HTR-8/SVneo (cell line): ENCODE measurements at places on chromosomes 4 and X.

DNA sequence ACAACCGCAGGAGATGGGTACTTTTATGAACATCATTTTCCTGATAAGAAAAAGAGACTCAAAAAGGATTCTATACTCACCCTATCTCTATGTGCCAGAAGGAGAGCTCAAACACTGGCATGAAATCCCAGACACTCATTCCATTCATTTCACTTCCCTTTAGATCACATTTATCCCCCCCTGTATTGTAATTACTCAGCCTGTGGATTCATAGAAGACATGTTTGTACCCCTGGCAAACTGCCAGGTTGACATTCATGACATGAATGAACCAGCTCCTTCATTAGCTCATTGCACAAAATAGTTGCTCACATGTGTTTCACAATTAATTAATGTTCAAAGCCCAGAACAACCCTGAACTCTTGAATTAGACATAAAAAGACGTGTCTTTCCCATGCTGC lies 4.9 kb downstream of the SMR3A start:
- no peak for DNase-seq

DNA sequence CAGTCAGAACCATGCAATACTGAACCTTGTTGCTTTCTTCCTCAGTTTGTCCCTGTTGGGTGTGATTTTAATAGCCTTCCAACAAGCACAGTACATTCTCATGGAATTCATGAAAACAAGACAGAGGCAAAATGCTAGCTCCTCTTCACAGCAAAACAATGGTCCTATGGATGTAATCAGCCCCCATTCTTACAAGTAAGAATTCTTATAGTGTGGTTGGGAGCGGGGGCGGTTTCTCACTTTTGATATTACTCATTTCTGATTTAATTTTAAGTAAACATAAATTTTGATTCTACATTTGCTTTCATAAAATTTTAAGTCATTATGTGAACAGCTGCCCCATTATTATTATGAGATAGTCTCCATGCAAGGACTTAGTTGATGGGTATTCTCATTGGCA lies 80.8 kb upstream of the TLR2 start:
- DNase-seq = no peak

- peak; percentile 65 for DNase-seq
Observed at GRCh38 chrX:20487227-20487626, 220.5 kb upstream of the RPS6KA3 start.

DNA sequence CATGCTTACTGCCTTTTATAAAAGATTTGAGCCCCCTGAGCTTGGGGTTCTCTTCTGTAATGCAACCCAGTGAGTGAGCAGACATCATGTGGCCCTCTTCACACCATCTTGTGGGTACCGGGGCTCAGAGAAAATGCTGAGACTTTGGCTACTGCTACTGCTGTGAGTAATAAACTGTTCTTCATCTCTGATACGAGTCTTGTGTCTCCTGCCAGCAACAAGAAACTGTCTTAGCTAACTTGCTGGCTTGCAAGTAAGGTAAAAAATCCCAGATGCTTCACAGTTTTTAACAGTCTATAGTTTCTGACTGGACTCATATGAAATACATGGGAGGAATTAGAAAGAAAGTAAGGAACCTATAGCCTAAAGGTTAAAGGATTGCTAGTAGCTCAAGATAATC lies 148.3 kb downstream of the GPC3 start:
- DNase-seq = no peak

- DNase-seq = no peak
Observed at GRCh38 chrX:8849458-8849857, 48.3 kb upstream of the FAM9A start.

GRCh38 chrX:136626237-136626636 lies 21.7 kb upstream of the CD40LG start:
- no peak for DNase-seq

GRCh38 chr4:11050766-11051165 lies 366.2 kb upstream of the CLNK start:
- DNase-seq = no peak

DNA sequence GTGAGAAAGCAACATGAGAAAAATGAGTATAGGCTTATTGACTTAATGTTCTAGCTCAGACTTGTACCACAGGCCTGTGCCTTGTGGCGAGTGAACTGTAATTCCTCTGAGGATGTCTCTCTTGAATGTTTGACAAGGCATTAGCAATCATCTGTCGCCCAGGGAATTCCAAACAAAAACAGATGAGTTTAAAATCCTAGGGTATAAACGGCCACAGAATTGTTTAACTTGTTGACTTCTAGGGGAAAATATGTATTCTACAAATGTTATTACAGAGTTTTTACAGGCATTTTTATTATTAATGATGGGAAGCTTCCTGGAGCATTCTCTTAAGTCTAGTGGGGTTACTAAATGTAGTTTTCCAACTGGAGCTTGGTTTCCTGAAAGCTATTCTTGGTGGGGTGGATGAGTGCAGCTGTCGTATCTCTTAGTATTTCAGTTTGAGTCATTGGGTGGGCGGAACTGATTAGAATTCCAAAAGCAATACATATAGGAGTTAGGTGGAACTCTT lies 40.6 kb downstream of the ARHGAP10 start:
- peak; percentile 33 for DNase-seq

GRCh38 chr4:87120010-87120409 lies 100.4 kb downstream of the KLHL8 start:
- DNase-seq = no peak

GRCh38 chr4:100288161-100288560 lies 97.9 kb upstream of the DDIT4L start:
- DNase-seq = no peak

- no peak for DNase-seq
Observed at GRCh38 chr4:39522068-39522467, 5.2 kb downstream of the UGDH start.

DNA sequence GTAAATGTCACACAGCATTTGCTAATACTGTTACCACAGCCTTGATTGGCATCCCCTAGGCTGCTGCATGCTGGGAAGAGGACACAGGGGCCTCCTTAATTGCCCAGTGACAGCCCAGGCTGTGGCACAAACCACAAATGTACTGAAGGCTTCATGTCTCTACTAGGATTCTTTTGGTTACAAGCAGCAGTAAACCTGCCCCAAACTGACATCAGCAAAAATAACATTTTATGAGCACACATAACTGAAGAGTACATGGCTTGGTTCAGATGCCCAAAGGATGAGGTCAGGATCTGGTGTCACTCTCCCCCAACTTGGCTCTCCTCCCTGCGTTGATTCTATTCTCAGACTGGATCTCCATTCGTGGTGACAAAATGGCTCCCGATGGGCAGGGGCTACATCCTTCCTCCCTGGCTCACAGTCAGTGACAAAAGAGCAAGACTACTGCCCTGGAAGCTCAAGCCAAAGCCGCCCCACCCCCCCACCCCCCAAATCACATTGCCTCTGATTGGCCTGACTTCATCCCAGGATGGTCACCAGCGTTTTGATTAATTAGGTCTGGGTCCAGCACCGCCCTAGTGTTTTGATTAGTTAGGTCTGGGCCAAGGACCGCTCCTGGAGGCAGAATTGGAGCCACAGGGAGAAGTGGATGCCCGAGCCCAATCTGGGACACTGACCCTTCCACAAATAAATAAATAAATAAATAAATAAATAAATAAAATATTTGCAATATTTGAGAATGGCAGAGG lies 180.5 kb upstream of the RBPJ start:
- DNase-seq = peak; percentile 35

GRCh38 chr4:22482250-22483127 lies 33.4 kb downstream of the ADGRA3 start:
- DNase-seq = no peak

- DNase-seq = no peak
Observed at GRCh38 chr4:98544818-98545414, 113.5 kb downstream of the TSPAN5 start.

- DNase-seq = no peak
Observed at GRCh38 chr4:173337463-173337862, 3.3 kb upstream of the HMGB2 start.
